ENCODE measurements at places on chromosomes 7 and 10.

DNA sequence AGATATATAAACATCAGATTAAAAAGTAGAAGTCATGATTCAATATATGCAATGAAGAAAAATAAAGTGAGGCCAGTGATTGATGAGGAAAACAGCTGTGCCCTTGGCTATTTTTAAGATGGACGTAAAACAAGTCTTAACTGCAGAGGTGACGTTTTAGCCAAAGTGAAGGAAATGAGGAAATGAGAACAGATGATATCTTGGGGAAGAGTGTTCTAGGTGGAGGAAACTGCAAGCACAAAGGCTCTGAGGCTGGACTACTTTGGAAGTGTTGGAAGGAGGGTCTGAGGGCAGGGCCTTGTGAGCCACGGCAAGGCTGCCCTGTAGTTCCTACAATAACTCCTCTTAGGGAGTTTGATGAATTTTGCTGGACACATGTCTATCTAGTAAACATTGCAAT, 140.5 kb upstream of the AKR1E2 start:
- no peak for DNase-seq

DNA sequence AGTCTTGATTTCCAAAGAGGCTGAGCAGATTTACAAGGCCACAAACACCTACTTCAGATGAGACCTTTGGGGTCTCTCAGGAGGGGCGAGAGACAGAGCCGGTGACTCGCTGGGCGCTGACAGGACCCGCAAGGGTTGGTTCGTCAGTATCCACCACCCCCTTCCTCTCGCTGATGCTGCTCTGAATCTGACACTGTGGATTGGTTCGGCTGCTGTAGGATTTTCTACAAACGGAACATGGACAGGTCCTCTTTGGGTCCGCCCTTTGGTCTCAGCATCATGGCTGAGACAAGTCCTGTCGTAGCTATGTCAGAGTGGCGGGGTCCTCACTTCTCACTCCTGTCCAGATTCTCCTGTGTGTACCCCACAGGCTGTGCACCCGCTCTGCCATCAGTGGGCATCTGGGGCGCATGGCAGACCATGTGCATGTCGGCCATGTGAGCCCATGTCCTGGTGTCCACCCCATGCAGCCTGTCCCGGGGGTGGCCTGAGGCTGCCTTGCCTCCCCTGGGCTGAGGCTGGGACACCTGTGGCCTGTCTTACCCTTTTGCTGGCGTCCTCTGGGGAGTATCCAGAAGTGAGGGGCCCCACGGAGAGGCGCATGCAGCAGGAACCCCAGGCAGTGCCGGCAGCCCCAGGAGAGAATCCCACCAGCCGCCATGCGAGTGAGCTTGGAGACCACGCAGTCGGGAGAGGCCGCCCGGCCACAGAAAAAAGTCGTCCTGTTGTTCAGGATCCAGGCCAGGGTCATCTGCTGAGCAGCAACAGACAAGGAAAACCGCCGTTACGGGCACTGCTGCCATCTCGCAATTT, 21.6 kb upstream of the FAM20C start:
- DNase-seq: no peak

DNA sequence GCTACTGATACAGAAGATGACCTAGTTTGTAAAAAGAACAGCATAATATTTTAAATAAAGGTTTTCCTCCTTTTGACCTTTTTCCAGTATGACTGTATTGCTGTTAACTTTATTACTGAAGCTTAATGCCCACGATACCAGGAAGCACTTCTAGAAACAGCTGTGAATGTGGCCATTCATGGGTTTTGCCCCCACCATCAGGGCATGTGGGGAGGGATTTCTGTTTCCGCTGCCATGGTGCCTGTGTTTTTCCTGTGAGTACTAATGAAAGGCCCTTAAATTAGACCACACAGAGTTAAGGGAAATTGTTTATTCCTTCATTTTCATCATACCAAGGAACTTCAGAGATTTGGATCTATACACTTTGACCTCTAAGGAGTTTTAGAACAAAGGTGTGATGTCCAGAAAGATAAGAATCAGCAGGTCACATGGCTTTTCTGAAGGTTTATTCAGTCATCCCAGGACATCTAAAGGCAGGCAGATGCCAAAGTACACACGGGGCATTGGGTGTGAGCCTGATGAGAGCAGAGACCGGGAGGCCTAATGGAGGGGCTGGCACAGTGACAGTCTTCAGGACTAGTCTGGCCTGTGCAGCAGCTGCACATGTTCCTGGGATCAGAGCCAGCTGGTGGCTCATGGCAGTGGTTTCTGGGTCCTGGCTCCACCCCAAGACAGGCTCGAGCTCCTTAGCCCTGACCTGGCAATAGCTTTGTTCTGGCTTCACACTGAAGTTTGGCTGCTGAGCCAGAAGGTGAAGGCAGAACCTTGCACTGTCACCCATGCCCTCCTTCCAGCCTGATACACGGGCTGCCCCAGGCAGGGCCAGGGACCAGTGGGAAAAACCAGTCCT, 190.9 kb downstream of the REEP3 start:
- DNase-seq: no peak

- no peak for DNase-seq
Observed at GRCh38 chr10:100986623-100986951, 710 bp downstream of the MRPL43 start.

- no peak for DNase-seq
Observed at GRCh38 chr10:71025535-71025934, 137.2 kb upstream of the PCBD1 start.

DNA sequence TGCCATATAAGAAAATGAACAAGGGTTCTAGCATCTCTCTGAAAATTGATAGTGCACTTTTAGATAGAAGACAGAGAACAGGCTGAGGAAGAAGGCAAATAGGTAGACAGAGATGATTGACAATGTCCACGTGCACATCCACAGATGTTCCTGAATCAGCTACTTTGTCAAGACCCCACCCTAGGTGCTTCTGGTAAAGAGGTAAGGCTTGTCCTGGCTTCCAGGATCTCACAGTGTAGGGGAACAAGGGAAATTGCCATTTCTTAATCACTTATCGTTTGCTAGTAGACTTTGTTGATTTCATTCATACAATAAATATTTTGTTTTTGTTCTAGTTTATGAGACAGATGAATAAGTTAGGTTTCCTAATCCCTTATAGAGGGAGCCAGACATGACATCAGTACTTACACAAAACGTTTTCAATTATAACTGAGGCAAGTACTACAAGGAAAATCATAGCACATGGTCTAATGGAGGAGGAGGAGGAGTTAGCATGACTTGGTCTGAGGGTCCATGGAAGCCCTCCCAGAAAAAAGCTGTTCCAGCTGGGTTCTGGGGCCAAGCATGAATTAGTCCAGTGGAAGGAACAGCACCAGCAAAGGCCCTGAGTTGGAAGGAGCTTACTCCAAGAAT, 115.9 kb upstream of the ARID5B start:
- DNase-seq: no peak

DNA sequence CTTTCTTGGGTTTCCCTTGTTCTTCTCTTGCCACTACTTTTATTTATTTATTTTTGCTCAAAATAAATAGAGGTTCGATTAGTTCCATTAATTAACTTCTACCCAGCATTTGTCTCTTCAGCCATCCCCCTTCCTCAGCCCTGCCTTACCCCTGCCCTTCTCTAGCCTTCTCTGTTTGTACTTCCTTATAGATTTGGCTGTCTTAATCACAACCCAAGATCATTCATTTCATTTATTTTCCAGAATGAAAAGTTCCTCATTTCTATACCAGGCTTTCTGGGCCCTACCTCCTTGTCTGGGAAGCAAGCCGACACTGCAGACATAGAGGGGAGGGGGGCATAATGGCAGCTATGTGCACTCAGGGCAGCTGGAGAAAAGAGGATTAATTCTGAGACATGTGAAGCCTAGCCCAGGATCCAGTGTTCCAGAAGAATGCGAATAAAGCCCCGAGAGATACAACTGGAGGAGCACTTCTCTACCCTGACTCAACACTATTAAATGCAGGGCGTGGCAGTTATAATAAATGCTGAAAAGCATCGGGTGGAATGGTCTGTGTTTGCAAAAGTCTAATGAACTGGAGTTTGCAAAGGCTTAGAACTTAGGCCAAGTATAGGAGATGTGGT, 6.4 kb upstream of the PDCD4 start:
- DNase-seq: no peak

DNA sequence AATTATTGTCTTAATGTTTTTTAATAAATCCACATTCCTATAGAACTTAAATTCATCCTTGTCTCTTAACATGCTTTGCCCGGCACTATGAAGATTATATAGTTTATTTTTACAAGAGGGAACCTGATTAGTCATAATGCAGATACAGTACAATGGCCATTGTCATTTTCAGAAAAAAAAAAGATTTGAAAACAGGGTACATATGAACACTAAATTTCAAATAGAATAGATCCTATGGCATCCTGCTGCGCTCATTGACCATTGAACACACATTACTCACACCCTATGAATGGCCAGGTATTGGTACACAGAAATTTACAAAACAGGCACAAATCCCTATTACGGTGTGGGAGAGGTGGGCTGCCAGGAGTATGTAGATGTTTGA, 2.0 kb upstream of the KLF6 start:
- no peak for DNase-seq

DNA sequence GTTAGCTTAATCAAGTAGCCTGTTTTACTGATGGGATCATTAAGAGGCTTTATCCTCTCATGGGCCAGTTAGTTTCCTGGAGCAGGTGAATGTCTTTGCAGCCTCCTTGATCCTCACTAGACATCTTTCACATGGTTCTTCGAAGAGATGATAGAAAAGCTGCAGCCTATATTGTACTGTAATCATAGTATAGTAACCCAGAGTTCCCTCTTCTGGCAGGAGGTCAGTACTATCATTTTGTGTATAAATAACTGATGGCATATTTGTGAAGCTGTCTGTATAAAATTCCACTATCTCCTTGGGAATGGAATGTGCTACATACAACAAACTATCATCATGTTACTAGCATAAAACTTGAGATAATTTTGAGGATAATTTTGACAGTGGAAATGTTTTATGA, 123.8 kb upstream of the PRPS1L1 start:
- DNase-seq: no peak

DNA sequence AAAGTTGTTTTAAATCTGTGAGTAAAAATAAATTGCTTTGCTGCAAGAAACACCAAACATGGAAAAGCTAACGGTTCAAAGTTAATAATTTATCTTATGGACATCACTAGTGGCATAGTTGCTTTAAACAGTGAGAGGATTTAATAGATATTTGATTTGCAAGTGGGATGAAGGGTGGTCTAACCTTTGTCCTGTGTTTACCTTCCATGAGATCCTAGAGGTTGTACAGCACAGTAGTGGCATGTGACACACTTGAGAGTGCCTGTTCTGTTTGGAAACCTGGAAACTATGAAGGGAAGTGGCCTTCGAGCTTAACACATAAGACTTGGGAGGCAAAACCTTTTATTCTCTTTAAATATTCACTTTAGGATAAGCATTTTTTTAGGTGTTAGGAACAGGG, 16.0 kb downstream of the EGFR start:
- no peak for DNase-seq

GRCh38 chr10:110414548-110415309, 83.0 kb upstream of the DUSP5 start:
- peak; percentile 55 for DNase-seq

- no peak for DNase-seq
Observed at GRCh38 chr7:30921540-30922401, 10.1 kb downstream of the AQP1 start.

DNA sequence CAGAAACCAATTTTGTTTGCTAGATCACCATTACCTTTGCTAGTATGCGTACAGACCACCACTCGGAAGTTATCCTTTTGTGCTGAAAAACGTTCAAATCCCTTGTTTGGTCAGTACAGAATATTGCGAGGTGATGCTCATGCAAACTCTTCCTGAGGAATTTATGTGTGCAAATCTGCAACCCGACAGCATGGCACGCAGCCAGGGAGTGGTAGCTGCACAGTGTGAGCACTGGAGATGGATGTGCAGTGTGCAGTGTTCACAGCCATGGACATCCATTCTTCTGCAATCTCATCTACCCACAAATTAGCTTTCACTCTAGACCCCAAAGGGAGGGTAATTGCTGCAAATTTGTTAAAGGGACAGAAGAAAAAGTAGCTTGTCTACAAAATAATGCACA, 72.2 kb downstream of the CACUL1 start:
- DNase-seq: no peak

DNA sequence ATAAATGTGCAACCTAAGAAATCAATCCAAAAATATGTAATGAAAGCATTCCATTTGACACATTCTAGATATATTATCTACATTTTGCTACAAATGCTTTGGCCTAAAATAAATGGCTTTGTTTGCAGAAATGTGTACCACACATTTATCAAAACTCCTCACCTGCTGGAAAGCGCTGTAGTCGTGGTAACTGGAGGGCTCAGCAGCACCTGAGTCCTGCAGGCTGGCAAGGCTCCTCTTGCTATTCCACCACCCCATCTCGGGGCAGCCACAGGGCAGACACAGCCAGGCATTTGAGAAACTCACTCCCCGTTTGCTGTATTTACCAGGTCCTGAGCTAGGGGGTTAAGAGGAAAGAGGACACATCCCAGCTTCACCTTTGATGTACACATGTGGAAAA, 68.1 kb upstream of the TOMM7 start:
- DNase-seq: no peak

- DNase-seq: no peak
Observed at GRCh38 chr10:102507521-102507920, 3.7 kb downstream of the SUFU start.

DNA sequence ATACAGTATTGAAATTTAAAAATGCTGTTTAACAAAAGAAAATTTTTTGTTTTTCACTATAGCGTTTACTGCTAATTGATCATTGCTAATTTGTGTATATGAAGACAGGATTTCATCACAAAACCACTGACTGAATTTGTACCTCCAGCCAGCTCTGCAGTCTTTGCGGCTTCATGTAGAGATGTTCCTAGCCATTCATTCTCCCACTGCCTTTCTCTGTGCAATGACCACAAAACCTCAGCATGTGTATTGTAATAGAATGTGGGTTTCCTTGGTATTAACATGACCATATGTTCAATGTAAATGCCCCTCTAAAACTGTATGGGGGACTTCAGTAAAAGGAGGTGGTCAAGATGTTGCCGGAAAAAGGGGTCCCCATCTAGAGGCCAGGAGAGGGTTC, 81.1 kb upstream of the STEAP1B start:
- no peak for DNase-seq

DNA sequence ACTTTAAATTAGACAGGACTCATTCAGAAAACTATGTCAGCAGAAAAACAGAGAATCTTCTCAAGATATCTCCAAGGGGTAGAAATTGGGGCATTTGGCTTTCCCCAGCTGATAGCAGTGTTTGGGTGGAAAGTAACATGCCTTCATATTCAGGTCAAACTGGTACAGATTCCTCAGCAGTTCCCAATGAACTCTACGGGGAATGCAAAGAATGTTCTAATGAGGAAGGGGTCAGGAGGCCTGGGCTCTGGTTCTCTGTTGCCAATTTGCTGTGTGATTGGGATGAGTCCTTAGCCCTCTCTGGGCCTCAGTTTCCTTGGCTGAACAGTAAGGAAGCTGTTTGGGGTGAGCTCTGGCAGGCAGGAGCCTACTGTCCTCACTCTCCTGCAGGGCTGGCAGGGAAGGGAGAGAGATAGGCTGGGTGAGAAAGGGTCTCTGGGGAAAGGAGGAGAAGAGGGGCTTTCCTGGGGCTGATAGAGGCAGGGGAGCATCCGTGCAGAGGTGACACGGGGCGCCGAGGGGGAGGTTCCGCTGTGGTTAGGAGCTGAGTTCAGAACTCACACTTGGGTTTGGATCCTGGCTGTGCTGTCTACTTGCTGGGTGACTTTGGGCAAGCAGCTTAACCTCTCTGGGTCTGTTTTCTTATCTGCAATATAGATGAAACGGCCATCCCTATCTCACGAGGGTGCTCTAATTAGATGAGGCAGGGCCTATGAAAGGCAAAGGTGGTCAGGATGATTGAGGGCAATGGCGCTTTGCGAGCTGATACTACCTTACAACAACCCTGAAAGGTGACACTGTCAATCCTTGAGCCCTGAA, 45.1 kb downstream of the SPOCK2 start:
- no peak for DNase-seq

GRCh38 chr7:16479591-16479990, 14.1 kb upstream of the SOSTDC1 start:
- no peak for DNase-seq
